ENCODE measurements at places on chromosomes 11 and 22. TPM values are rescaled to one million over a fixed set of nuclear protein-coding genes. Genes with fewer than 3 reads are reported as not detected.

DNA sequence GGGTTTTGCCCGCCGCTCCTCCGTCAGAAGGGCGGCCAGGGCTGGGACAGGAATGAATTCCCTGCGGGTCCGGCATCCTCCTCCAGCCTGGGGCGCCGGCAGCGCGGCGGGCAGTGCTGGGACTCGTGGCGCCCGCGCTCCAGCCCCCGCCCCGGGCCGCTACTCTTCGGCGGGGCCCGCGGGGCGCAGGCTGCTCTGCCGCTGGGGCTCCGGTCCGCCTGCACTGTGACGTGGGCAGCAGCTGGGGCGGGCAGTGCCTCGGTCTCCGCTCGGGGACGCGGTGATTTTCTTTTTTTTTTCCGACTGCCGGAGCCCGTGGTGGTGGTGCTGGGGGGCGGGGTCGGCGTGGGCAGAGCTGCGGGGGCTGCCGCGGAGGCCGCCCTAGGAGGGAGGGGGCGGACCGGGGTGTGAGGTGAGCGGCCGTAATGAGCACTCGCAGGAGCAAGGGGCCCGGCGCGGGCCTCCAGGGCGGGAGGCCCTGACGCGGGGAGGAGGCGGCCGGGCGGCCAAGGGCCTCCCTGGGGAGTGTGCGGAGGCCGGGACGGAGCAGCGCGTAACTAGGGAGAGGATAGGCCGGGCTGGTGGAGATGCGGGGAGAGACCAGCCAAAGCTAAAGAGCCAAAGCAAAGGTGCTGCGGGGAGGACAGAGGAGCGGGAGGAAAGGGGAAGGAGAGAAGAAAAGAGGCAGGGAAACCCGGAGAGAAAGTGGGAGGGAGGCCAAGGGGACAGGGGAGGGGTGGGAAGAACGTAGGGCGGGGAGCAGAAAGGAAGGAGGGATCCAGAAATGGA is 73.3 kb upstream of the ZBED5 start:
- DNase-seq = peak; percentile 86

DNA sequence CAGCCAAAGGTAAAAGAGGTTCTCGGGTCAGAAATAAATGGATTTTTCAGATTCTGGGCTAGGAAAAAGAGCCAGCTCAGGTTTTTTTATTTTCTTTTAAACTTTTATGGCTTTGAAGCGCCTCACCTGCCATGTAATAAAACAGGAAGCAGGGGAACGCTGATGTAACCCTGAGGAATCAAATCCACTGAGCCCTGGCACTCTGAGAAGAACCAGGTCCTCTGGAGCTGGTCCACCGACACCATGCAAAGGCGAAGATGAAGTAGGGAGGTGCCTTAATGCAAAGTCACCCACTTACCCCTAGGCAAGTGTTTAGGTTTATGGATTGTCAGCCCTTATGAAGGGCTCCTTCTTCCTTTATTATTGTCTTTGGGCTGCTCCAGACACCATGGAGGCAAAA is 1.6 kb downstream of the PAMR1 start:
- DNase-seq = no peak

DNA sequence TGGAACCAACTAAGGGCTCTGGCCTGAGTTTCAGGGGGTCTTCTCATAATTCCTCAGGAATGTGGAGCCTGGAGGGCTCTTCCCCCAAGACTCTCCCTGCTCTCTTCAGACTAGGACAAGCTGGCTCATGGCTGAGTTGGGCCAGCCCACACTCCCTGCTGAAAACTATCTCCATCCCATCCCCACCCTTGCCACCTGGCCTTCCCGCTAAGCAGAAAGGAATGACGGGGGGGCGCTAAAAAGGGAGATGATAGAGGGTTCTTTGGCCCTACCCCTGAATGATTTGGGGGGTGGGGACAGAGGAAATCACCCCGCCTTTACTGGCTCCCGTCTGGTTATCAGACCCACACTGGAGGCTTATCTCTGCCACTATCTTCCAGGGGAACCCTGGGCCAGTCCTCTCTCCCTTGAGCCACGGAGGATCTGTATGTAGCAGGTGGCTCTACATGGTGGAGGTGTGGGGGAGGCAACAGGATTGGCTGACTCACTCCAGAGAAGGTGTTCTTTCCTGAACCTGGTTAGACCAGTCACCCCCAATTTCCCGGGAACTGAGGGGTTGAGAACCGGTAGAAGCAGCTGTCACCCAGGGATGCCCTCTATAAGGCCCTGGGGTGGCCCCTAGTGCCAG is 5.7 kb downstream of the SMTN start:
- no peak for DNase-seq

The PRMT3 gene
- 22.1 TPM for polyA plus RNA-seq

All from psoas muscle (tissue), 8 donors.